Frontal cortex (tissue), 4 donors: ENCODE measurements at places on chromosomes 1 and 21.

GRCh38 chr1:40160806-40161124 is 422 bp upstream of the RLF start:
- DNase-seq, result no peak

DNA sequence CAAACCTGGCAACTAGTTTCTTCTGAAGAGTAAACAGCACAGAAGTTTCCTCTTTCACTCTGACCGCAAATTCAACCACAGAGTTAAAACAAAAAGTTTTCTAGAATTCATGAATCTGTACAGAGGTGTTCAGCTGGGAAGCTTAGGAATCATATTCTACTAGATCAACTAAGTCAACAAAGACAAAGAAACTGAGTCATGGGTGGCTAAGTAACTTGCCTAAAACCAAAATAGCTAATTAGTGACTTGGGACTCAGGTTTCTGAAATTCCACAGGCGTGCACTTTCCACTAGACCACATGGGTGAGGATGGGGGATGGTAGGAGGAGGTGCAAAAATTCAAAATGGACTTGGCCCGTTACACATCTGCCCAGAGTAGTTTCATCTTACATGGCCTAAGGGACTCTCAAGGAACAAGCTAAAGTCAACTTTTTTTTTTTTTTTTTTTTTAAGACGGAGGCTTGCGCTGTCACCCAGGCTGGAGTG is 25.8 kb downstream of the PTPN14 start:
- DNase-seq, result no peak

DNA sequence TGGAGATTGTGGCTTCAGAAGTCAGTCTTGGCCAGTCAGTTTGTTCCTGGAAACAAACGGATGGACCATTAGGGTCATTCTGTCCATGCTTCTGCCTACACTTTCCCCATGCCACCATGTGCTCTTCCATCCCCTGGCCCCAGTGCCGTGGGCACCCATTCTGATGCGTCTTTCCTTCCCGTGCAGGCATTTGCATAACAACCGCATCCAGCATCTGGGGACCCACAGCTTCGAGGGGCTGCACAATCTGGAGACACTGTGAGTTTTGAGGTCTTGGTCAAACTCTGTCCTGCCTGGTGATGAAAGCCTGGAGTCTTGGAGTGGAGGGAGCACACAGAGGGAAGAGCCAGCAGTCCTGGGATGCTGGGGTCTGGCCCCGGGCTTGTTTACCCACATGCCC is 61.1 kb downstream of the UBE2T start:
- no peak for DNase-seq

GRCh38 chr1:19909971-19910370 is 13.4 kb downstream of the PLA2G2E start:
- no peak for DNase-seq

DNA sequence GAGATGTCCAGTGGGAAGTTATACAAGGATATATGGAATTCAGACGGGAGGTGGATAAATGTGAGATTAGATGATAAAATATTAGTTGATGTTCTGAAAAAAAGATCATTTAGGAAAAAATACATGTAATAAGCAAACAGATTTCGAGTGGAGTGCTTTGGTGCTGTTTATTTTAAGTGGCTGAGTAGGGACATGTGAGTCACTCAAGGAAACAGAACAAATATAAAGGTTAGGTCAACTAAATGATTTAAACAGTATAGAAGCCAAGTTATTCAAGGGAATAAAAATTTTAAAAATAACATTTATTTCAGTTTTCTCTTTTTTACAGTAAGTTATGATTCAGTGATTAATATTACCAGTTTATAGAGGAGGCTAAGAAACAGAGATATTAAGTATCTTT is 1046.7 kb upstream of the B3GALT2 start:
- no peak for DNase-seq

DNA sequence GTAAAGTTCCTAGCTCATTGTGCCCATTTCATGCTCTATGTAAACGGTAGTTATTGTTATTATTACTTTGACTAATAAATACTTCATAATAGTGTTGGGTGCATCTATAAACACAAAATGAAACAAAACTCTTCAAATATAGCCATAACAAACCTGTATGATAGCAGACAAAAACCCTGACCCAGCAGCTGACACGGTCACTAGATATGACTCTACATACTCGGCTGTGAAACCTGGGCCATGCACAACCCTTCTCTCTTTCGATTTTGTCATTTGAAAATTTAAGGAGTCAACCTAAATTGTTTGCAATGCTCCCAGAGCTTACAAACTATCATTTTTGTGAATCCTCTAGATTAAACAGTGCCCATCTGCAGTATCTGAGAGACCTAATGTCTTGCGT is 8.0 kb upstream of the RGS13 start:
- no peak for DNase-seq

GRCh38 chr1:88371436-88372023 is 312.5 kb upstream of the PKN2 start:
- DNase-seq, result no peak

DNA sequence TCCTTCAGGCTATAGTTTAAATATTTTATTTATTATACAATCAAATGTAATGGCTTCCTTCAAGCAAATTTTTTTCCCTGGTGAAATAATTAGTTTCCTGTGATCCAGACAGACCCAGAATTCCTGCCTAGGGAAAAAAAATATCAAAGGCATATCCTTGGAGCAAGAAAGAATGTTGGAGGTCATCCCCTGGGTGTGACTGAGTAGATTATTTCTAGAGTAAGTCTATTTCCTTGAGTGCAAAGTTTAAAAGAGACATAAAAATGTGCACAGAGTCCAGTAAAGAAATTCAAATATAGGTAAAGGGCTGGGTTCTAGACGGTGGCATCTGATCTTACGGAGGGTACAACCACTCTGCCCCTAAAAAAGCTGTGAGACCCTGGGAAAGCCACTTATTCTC is 32.2 kb upstream of the SAMD13 start:
- DNase-seq, result no peak

DNA sequence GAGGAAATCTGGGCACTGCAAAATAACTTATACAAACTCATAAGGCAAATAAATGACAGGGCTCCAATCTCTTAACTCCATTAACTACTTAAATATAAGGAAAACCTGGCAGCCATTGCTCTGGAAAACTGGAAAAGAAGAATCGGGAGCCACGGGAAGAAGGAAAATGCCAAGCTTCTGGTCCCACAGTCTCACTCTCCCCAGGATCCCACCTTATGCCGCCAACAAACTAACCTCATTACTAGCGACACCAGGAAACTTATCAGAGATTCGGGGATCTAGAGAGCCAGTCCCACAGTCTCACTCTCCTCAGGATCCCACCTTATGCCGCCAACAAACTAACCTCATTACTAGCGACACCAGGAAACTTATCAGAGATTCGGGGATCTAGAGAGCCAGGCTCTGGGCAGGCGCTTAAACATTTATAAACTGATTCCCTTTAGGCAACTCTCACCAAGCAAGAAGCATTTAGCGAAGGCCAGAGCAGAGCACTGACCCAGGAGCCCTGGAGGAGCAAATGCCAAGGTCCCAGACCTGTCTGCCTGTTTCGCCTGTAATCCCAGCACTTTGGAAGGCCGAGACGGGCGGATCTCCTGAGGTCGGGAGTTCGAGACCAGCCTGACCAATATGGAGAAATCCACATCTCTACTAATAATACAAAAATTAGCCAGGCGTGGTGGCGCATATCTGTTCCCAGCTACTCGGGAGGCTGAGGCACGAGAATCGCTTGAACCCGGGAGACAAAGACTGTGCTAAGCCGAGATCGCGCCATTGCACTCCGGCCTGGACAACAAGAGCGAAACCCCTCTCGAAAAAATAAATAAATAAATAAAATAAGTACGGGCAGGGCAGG is 720 bp downstream of the PSMB2 start:
- no peak for DNase-seq

GRCh38 chr1:44777969-44778635 is 2.8 kb downstream of the RPS8 start:
- DNase-seq, result no peak

DNA sequence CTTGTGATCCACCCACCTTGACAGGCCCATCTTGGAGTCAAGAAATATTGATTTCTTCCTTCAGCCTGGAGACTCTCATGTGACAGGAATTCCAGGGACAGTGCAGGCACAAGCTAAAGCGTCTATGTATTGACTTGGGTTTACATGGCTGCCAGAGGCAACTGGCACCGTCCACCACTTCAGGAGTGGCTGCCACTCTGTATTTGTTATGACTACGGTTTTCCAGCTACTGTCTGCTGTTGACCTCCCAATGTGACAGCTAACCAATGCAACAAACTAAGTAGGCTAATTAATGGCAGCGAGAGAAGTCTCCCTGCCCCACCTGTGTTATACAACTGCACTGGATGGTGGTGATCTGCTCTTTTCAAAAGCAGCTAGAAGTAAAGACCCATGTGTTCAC is 56.9 kb downstream of the CD58 start:
- DNase-seq, result no peak

DNA sequence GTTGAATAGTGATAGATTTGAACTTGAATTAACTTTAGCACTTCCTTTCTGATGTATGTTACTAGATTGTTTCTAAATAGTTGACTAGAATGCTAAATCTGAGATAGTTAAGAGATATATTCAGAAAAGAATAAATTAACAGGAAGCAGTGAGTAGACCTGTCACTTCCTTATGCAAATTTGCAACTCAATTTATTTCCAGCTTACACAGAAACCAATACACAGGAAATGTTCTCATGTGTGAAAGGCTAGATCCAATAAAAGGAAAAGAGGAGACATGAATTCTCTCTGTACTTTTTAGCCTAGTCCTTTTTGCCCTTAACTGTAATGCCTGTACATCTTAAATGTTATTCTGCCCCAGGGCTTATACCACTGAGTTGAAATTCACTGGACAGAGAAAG is 522.3 kb downstream of the COL11A1 start:
- DNase-seq, result no peak

- DNase-seq, result peak; percentile 84
Observed at GRCh38 chr1:160081261-160081936, at the start of gene KCNJ9. Gene KCNJ9, plus strand, starts transcription at chr1:160081538. Its CDS starts 2,493 bp downstream, at chr1:160084031.

- DNase-seq, result no peak
Observed at GRCh38 chr1:38487396-38487795, 372.2 kb downstream of the RRAGC start.

DNA sequence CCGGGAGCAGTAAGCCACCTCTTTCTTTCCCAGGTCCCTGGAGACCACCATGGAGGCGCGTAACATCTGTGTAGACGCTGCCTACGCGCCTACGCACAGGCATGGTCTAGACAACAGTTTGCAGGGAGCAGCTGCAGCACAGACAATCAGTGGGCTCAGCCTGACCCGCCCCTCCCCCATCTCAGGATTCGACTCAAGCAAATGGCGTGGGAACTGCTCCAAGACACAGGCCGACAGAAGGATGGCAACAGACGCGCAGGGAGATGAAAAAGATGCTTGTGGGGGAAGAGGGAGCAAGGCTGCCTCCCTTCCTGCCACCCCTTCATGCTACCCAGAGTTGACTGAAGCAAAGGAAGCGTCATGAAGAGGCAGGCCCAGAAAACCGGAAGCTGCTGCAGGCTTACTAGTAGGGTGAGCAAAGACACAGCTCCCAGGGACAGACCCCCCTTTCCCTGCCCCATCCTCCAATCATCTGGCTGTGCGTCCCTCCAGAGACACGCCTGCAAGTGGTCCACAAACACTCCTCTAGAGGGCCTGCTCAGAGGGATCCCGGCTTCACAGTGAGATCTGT is 19.5 kb downstream of the STK40 start:
- no peak for DNase-seq

DNA sequence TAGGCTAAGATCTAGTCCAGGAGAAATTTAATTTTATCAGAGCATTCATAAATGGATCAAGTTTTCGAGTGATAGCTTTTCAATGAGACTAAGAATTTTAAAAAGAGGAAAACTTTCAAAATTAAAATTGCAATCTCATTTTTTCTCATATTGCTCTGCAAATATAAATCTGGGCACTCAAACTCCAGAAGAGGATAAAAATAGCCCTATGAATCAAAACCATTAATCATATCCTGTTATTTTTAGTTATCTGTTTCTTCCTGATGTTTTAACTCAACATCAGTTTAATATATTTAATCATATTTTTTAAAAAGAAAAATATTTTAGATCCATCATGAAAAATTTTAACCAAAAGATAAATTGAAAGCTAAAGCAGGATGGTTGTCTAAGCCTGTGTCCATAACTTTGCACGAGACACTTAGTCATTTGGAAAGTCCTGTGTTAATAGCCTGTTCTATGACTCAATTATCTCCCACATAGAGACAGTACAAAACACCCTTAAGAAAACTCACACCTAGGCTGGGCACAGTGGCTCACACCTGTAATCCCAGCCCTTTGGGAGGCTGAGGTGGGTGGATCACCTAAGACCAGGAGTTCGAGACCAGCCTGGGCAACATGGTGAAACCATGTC is 17.1 kb upstream of the PRRC2C start:
- DNase-seq, result no peak

DNA sequence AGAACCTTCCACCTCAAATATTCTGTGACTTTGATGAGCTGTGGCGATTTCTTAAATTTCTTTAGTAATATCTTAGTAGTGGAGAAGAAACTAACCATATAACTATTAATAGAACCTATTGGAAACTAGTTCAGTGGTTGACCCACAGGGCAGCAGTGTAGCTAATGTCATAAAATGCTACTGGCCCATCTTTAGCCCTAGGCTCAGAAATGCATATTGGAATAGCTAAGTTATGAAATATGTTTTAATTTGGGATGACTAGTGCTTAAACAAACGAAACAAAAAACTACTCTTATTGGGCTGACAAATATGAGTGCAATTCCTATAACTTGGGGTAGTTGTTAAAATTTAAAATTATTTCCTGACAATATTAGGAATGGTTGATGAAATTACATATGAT is 20.2 kb downstream of the MACO1 start:
- DNase-seq, result no peak

- DNase-seq, result no peak
Observed at GRCh38 chr1:18155881-18156385, 48.3 kb downstream of the IGSF21 start.

DNA sequence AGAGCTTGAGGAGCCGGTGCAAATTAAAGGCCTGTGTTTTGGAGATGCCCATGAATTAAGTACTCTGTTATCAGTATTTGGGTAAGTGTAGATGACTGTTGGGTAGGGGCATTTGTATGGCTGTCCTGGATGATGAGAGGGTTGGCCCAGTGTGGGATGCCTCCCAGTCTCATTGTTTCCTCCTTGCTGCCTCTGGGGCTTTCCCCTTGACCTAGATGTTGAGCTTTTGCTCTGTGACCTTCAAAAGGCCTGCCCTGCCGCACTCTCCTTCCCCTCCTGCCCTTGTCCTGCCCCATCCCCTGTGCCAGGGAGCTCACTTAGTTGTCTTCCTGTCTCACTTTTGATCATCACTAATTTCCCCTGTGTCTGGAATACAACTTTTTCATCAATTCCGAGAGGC is 10.0 kb downstream of the GALNT2 start:
- DNase-seq, result no peak

- no peak for DNase-seq
Observed at GRCh38 chr1:182091083-182091482, 29.6 kb upstream of the ZNF648 start.

GRCh38 chr1:111471012-111471411 is 2.8 kb upstream of the C1orf162 start:
- no peak for DNase-seq
